ENCODE measurements at places on chromosomes 12 and 14.

- H3K36me3 ChIP-seq, result no peaks in the 10 kb centered on the region
- DNase-seq, result peak; percentile 18
- H3K27ac ChIP-seq, result no peak overlapping the region
- H3K27me3 ChIP-seq, result no peaks in the 10 kb centered on the region
These were observed 116.1 kb upstream of the FUT8 start for GRCh38 chr14:65296402-65296801.

DNA sequence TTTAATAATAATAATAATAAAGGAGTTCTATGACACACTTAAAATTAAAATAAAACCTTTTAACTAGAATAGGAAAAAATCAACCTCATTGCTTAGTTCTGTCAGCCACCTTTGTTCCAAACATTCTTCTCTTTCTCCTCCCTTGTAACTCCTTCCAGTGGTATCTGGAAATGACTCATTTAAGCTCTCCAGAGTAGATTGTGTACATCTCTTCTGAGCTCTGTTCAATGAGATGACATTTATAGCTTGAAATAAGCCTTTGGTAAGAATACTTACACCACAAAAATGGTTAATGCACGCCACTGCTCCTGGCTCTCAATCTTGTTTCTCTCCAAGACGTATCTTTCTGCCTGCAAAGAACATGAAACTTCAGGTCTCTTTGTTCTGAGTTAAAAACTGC, 70.3 kb downstream of the STAB2 start:
- H3K4me3 ChIP-seq, result no peak overlapping the region
- DNase-seq, result peak; percentile 23
- no peaks in the 10 kb centered on the region for H3K4me1 ChIP-seq

DNA sequence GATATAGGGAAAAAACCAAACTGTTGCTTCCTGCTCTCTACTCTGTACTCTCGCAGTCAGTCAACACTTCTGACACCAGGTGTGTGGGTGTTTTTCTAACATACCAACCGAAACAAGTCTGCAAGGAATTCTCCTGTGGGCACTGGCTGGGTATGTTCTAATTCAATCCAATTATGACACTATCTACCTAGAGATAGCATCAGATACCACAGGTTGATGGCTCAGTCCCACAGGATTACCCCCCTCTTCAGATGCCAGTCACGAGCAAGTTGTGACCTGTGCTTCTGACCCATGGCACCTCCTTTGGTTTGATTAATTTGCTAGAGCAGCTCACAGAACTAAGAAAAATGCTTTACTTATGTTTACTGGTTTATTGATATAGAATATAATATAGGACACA, 78.3 kb downstream of the DYRK2 start:
- no peaks in the 10 kb centered on the region for H3K27me3 ChIP-seq
- H3K27ac ChIP-seq, result no peak overlapping the region
- H3K36me3 ChIP-seq, result no peaks in the 10 kb centered on the region
- H3K4me1 ChIP-seq, result peaks cover 4% of the 10 kb centered on the region

DNA sequence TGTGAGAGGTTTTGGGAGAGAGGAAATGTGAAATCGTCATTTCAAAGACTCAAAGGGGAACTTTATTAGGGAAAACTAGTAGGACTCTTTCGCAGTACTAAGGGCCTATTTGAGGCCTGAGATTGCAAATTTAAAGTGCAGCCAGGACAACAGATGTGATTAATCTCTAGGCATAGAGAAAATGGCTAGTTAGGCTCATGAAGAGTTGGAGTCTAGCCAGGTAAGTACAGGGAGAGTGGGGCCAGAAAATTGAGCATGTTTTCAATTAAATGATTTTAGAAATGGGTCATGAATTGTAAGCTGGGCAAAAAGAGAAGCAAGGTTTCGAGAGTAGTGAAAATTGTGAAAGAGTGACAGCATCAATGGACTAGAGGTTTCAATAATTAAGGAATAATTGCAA, 91.9 kb upstream of the LMNTD1 start:
- H3K27me3 ChIP-seq, result no peaks in the 10 kb centered on the region
- H3K4me3 ChIP-seq, result no peak overlapping the region
- no peak overlapping the region for H3K27ac ChIP-seq
- H3K36me3 ChIP-seq, result no peaks in the 10 kb centered on the region
- no peak for DNase-seq
- no peaks in the 10 kb centered on the region for H3K4me1 ChIP-seq

DNA sequence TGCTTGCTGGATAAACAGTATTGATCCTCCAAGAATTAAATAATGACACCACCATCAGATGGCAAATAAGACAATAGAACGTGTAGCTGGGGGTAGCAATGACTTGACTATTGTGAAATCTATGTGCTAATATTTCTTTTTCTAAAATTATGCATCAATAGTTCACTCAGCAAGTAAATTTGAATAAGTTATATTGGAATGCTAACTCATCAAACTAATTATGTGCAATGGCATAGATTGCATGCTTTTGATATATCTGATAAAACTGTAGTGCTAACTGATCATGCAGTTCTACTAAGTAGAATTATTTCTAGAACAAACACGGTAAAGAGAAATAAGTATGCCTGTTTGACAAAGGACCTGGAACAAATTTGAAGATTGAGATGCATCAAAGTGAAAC, 474.4 kb downstream of the NOVA1 start:
- no peaks in the 10 kb centered on the region for H3K36me3 ChIP-seq
- H3K27ac ChIP-seq, result no peak overlapping the region
- no peak overlapping the region for H3K4me3 ChIP-seq
- no peaks in the 10 kb centered on the region for H3K27me3 ChIP-seq
- H3K4me1 ChIP-seq, result no peaks in the 10 kb centered on the region

DNA sequence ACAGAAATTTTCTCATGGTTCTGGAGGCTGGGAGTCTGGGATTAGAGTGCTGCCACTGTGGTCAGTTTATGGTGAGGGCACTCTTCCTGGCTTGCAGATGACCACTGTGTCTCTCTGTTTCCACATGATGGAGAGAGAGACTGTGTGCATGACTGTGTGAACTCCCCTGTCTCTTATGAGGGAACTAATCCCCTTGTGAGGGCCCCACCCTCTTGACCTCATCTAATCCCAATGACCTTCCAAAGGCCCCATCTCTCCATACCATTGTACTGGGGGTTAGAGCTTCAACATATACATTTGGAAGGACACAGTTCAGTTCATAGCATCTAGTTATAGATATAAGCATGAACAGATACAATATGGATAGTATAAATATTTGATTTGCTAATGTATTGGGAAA, 31.7 kb downstream of the ANO6 start:
- no peaks in the 10 kb centered on the region for H3K27me3 ChIP-seq
- H3K4me3 ChIP-seq, result no peak overlapping the region
- DNase-seq, result no peak

DNA sequence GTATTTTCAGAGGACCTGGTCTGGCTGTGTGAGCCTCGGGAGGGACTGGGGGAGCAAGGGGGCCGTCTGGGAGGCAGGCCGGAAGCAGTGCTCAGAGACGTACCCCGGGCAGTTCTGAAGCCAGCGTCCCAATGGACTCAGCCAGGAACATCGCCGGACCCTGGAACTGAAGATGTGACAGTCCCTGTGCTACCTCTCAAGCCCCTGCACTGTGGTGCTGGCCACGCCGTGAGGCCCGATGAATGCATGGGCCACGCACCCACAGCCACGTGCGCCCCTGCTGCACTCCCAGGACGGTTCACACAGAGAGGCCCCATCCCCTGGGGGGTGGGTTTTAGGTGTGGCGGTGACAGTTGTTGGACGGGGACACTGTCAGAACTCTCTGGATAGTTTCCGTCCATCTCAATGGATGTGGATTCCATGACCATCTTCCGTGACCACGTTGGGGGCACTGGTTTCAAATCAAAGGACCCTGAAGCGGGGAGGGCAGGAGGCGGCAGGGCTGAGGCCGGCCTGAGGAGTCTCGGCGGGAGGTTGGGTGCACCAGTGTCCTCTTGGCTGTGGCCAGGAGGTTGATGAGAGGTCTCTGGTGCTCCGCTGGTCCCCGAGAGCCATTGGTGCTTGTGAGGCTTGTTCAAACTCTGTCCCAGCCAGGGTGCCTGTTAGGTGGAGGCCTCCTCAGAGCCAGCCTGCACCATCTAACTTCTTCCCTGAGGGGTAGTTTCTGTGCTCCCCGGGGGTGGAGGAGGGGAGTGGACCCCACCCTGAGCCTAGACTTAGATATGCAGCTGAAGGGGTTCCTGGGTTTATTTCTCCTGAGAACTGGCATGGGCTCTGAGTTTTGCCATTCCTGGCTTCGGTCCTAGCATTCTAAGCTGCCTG, 36.3 kb upstream of the TSPAN9 start:
- no peak overlapping the region for H3K27ac ChIP-seq
- no peak for DNase-seq
- H3K4me1 ChIP-seq, result no peaks in the 10 kb centered on the region
- no peaks in the 10 kb centered on the region for H3K27me3 ChIP-seq
- no peak overlapping the region for H3K4me3 ChIP-seq
- peaks cover 19% of the 10 kb centered on the region for H3K36me3 ChIP-seq

DNA sequence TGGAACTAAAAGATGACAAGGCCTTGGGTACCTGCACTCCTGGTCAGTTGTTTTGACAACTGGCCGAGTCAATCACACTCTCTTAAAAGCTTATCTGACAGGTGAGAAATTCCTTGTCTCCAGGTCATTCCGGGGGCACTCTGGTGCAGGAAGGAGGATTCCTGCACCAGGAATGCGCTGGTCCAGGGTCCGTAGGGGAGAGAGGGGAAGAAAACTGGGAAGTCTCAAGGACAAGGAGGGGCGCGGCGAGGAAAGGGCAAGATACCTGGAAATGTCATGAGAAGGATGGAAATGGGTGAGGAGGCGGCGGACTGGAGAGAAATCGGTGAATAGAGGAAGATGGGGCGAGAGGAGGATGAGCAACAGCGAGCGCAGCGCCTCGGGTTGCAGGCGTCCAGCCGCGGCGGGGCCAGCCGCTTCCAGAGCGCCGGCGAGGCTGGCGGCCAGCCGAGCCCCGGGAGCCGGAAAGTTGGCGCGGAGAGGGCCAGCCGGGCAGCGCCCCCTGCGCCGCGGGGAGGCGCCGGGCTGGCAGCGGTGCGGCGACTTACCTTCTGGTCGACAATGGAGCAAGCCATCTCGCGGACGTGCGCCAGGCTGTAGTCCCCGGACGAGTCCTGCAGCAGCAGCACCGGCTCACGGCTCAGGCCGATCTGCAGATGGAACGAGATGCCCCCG, 809 bp downstream of the PRKD1 start:
- no peaks in the 10 kb centered on the region for H3K36me3 ChIP-seq
- H3K4me1 ChIP-seq, result peaks cover 5% of the 10 kb centered on the region
- no peaks in the 10 kb centered on the region for H3K27me3 ChIP-seq

- H3K4me1 ChIP-seq, result peaks cover 24% of the 10 kb centered on the region
- no peak for DNase-seq
- peaks cover 4% of the 10 kb centered on the region for H3K36me3 ChIP-seq
- H3K27ac ChIP-seq, result no peak overlapping the region
- no peaks in the 10 kb centered on the region for H3K27me3 ChIP-seq
- H3K4me3 ChIP-seq, result no peak overlapping the region
These were observed 10.5 kb downstream of the ZFP36L1 start for GRCh38 chr14:68782091-68782981.

- H3K4me1 ChIP-seq, result no peaks in the 10 kb centered on the region
- H3K4me3 ChIP-seq, result no peak overlapping the region
- no peak for DNase-seq
- H3K36me3 ChIP-seq, result no peaks in the 10 kb centered on the region
- H3K27ac ChIP-seq, result no peak overlapping the region
These were observed 104.7 kb downstream of the C12orf42 start for GRCh38 chr12:103391103-103391502.

DNA sequence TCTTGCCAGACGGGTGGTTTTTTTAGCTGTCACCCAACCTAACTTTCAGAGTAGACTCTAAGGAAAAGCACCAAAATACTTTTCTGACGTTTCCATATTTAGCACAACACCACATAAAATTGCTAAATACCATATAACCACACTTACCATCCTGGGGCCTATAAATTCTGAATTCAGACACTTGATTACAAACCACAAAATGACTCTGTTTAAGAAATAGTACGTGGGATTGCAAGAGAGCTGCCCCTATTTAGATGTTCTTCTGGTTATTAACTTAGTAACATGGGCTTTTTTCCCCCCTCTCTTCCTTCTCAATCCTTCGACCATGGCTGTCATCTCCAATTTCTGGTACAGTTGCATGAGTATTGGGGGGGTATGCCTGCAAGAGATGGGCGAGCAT, 287.7 kb downstream of the BMP4 start:
- peak; percentile 10 for DNase-seq
- peaks cover 4% of the 10 kb centered on the region for H3K4me1 ChIP-seq
- peaks cover 8% of the 10 kb centered on the region for H3K27me3 ChIP-seq
- H3K4me3 ChIP-seq, result no peak overlapping the region

DNA sequence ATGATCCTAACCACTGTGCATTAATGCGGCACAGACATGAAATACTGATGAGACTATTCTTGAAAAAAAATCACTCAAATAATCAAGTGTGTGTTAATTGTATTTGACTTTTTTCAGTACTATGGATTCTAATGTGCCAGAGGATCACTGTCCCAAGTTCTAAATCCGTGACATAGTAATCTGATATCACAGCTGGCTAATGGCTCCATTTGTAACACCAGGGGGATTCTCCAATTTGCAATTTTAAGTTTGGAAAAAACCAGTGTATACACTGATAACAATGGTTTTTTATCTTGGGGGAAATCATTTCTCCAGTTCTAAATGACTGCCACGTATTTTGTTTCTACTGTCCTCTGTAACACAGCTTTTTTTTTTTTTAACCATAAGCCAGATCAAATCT, 33.0 kb downstream of the MPHOSPH9 start:
- no peaks in the 10 kb centered on the region for H3K27me3 ChIP-seq
- no peak for DNase-seq
- no peak overlapping the region for H3K4me3 ChIP-seq
- no peaks in the 10 kb centered on the region for H3K4me1 ChIP-seq
- no peak overlapping the region for H3K27ac ChIP-seq

- no peak for DNase-seq
- no peaks in the 10 kb centered on the region for H3K27me3 ChIP-seq
- no peaks in the 10 kb centered on the region for H3K36me3 ChIP-seq
- no peak overlapping the region for H3K4me3 ChIP-seq
These were observed 158.0 kb upstream of the CAND1 start for GRCh38 chr12:67111182-67111581.

DNA sequence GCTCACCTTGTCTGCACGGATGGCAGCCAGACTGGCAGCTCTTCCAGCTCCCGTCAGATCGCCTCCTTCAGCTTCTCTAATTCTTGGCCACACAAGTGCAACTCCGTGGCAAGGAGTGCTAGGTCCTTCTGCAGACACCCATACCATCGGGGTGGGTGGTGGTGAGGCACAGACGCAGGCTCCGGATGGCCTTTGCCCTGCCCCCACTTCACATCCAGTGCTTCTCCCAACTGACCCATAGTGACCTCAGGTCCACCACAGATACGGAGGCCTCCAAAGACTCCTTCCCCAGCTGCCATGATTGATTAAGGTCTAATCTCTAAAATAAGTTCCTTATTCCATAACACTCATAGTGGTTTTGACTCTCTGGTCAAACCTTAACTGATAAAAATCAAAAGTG, 19.9 kb upstream of the CD27 start:
- H3K4me1 ChIP-seq, result no peaks in the 10 kb centered on the region
- no peak overlapping the region for H3K4me3 ChIP-seq
- H3K27ac ChIP-seq, result no peak overlapping the region
- no peak for DNase-seq
- no peaks in the 10 kb centered on the region for H3K27me3 ChIP-seq
- H3K36me3 ChIP-seq, result no peaks in the 10 kb centered on the region

- H3K27ac ChIP-seq, result no peak overlapping the region
- peak; percentile 62 for DNase-seq
- no peaks in the 10 kb centered on the region for H3K36me3 ChIP-seq
- peaks cover 12% of the 10 kb centered on the region for H3K4me1 ChIP-seq
- H3K27me3 ChIP-seq, result no peaks in the 10 kb centered on the region
These were observed 82.6 kb downstream of the VWF start for GRCh38 chr12:6041891-6042290.

- peaks cover 4% of the 10 kb centered on the region for H3K4me1 ChIP-seq
- H3K4me3 ChIP-seq, result no peak overlapping the region
- no peaks in the 10 kb centered on the region for H3K36me3 ChIP-seq
- no peak overlapping the region for H3K27ac ChIP-seq
- DNase-seq, result no peak
- H3K27me3 ChIP-seq, result peaks cover 2% of the 10 kb centered on the region
These were observed 18.1 kb downstream of the ZBTB39 start for GRCh38 chr12:56988207-56988739.

Data from IMR-90 (cell line).